AG08396 (cell line): ENCODE measurements at places on chromosomes 2 and 18.

DNA sequence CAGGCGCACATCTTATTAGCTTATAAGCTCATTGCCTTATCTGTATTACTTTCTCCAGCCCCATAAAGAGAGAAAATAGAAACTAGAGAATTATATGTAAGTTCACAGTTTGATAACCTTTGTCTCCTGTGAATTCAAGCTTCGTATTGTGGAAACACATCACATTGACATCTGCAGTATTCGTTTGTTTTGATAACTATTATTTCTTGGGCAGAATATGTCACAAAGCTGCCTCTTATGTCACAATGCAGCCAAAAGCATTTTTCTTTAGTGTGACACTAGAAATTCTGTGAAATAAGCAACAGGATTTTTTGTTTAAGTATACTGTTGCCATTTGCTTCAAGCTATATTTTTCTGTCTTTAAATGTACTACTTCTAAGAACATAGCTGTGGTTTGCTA, 221.5 kb downstream of the DOK6 start:
- no peak for DNase-seq

DNA sequence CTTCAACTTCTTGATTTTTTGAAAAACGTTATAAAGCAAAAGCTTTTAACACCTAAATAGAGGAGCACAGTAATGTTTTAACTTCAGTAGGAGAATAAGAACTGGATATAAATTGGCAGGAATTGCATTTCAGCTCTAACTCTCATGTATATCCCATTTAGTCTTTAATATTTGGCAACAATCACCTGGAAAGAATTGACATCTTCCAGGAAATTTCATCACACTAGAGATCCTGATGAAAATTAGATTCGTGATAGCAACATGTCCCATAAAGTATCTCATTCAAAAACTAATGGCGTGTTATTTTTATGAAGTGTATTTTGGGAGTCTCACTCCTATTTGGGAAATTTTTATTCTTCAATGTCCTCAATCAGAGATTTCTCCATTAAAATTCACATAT, 131.1 kb upstream of the DNAJC10 start:
- no peak for DNase-seq

DNA sequence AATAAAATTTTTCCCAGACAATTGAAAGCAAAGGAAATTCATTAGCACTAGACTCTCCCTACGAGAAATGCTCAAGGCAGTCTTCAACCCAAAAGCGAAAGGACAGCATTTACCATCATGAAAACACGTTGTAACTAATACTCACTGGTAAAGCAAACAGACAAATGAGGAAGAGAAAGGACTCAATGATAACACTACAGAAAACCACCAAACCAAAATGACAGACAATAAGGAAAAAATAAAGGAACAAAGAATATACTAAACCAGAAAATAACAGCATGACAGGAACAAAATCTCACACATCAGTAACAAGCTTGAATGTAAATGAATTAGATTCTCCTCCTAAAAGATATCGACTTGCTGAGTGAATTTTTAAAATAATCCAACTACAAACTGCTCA, 190.7 kb downstream of the NOL4 start:
- DNase-seq, result no peak

GRCh38 chr2:226691255-226691654, 108.4 kb downstream of the IRS1 start:
- no peak for DNase-seq
